A549 treated with DMSO at 1 μM for 4 hours (cell line): ENCODE measurements at places on chromosomes 5 and 9. TPM values are rescaled to one million over a fixed set of nuclear protein-coding genes. Genes with fewer than 3 reads are reported as not detected.

The PITX1 gene
- 25.1 to 36.5 TPM (median 32.3 TPM) in 5 replicates for total RNA-seq

The PCDHB15 gene
- 0.05 to 0.06 TPM in 2 of 5 replicates, not detected in the others for total RNA-seq

The PCSK1 gene
- total RNA-seq: 0.36 to 0.57 TPM (median 0.50 TPM) in 5 replicates

The GAS1 gene
- 0.05 to 0.08 TPM (median 0.06 TPM) in 4 of 5 replicates, not detected in the other for total RNA-seq

The ADAMTS6 gene
- 0.05 to 0.18 TPM (median 0.08 TPM) in 5 replicates for total RNA-seq

The C5orf58 gene
- total RNA-seq: not detected in 5 replicates

The ALDOB gene
- total RNA-seq: not detected in 5 replicates

The PCDHB4 gene
- 0.03 to 0.17 TPM (median 0.05 TPM) in 5 replicates for total RNA-seq

The SPINK4 gene
- total RNA-seq: 0.40 TPM in 1 of 5 replicates, not detected in the others

The SMIM33 gene
- not detected in 5 replicates for total RNA-seq

The SCGB3A2 gene
- not detected in 5 replicates for total RNA-seq

The TRPM6 gene
- 1.4 to 1.8 TPM (median 1.5 TPM) in 5 replicates for total RNA-seq

The PCDHA4 gene
- total RNA-seq: 1.5 to 2.0 TPM (median 1.8 TPM) in 5 replicates

The HRH2 gene
- 0.49 to 0.89 TPM (median 0.79 TPM) in 5 replicates for total RNA-seq

The OTP gene
- total RNA-seq: 0.06 to 0.08 TPM (median 0.08 TPM) in 5 replicates

The WNK2 gene
- 3.8 to 8.6 TPM (median 6.4 TPM) in 5 replicates for total RNA-seq

The CCDC180 gene
- total RNA-seq: 0.25 to 0.87 TPM (median 0.77 TPM) in 5 replicates
